Adipose tissue (tissue), 3 donors: ENCODE measurements at places on chromosomes 5 and 9. TPM values are rescaled to one million over a fixed set of nuclear protein-coding genes. Genes with fewer than 3 reads are reported as not detected.

LPAR1 gene
- 3.6 TPM for polyA plus RNA-seq

INSL6 gene
- not detected for polyA plus RNA-seq

DMRT2 gene
- 0.20 TPM for polyA plus RNA-seq

PHF24 gene
- 0.19 TPM for polyA plus RNA-seq

FXN gene
- polyA plus RNA-seq, result 8.3 TPM

NME5 gene
- 2.0 TPM for polyA plus RNA-seq
